ENCODE measurements at places on chromosomes 4 and X. TPM values are rescaled to one million over a fixed set of nuclear protein-coding genes. Genes with fewer than 3 reads are reported as not detected.
A peak's percentile ranks its signal among the peaks of the same experiment; 100 is the strongest.

DNA sequence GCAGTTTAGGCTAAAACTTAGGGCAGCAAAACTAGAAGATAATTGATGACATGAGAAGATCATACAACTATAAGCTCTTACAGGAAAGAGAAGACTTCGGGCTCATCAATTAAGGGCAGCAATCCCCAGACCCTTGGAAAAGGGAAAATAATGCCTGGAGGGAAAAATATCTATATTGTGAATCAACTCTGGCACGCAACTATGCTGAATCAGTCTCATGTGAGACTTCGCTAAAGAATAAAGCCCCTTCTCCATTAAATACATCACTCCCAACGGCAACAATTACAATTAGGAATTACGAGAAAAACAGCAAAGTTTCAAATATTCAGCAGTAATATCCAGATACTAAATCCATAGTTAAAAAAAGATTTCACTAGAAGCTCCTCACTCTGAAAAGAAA lies 2016.8 kb upstream of the IGFBP7 start:
- no peak overlapping the region for H3K4me3 ChIP-seq
- no peaks in the 10 kb centered on the region for H3K27me3 ChIP-seq
- H3K4me1 ChIP-seq: no peaks in the 10 kb centered on the region
- H3K36me3 ChIP-seq: no peaks in the 10 kb centered on the region
- H3K27ac ChIP-seq: no peak overlapping the region

- no peaks in the 10 kb centered on the region for H3K27me3 ChIP-seq
- peaks cover 86% of the 10 kb centered on the region for H3K4me1 ChIP-seq
- peaks cover 39% of the 10 kb centered on the region for H3K36me3 ChIP-seq
- H3K27ac ChIP-seq: peak overlapping the region; percentile 95
- peak overlapping the region; percentile 72 for H3K4me3 ChIP-seq
Observed at GRCh38 chr4:6180841-6181631, 19.3 kb downstream of the JAKMIP1 start.

DNA sequence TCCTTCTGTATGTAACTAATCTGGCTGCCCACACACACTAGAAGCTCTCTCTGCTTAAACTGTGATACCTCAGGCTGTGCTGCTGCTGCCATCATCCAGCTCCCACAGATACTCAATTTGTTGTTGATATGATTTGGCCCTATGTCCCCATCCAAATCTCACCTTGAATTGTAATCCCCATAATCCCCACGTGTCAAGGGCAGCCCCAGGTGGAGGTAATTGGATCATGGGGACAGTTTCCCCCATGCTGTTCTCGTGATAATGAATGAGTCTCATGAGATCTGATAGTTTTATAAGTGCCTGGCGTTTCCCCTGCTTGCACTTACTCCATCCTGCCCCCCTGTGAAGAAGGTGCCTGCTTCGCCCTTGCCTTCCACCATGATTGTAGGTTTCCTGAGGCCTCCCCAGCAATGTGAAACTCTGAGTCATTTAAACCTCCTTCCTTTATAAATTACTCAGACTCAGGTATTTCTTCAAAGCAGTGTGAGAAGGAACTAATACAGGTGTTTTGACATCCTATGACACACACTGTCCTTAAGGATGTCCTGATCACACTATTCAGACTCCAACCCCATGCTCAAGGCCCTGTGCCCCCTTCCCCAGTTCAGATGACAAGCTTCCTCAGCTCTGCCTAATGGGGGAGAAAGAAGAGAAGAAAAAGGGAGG lies 2.9 kb upstream of the ATOH1 start:
- H3K27ac ChIP-seq: no peak overlapping the region
- peaks cover 45% of the 10 kb centered on the region for H3K27me3 ChIP-seq
- DNase-seq: no peak
- peaks cover 9% of the 10 kb centered on the region for H3K4me1 ChIP-seq
- H3K36me3 ChIP-seq: no peaks in the 10 kb centered on the region
- no peak overlapping the region for H3K4me3 ChIP-seq

GRCh38 chrX:63735882-63736281 lies 49.1 kb downstream of the ARHGEF9 start:
- peaks cover 8% of the 10 kb centered on the region for H3K36me3 ChIP-seq
- no peaks in the 10 kb centered on the region for H3K27me3 ChIP-seq
- DNase-seq: no peak
- peaks cover 40% of the 10 kb centered on the region for H3K4me1 ChIP-seq

DNA sequence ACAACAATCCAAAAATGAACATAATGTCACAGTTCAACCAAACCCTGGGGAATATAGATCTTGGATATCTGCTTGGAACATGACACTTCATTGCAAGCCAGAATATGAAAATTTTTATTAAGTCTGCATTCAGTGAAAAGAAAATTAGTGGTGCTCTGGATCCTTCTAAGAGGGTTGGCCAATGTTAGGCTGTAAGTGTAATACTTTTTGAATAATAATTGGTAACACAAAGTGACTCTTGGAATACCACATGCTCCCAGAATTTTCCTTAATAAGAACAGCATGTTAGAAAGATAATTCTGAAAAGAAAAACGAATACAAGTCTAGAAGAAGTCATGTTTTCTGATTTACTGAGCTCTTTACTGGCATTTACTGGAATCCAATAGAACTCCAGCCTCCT lies 175.8 kb downstream of the RASL11B start:
- H3K27ac ChIP-seq: no peak overlapping the region
- peaks cover 9% of the 10 kb centered on the region for H3K36me3 ChIP-seq
- H3K4me3 ChIP-seq: no peak overlapping the region

Gene TMEM35A
- total RNA-seq: not detected

DNA sequence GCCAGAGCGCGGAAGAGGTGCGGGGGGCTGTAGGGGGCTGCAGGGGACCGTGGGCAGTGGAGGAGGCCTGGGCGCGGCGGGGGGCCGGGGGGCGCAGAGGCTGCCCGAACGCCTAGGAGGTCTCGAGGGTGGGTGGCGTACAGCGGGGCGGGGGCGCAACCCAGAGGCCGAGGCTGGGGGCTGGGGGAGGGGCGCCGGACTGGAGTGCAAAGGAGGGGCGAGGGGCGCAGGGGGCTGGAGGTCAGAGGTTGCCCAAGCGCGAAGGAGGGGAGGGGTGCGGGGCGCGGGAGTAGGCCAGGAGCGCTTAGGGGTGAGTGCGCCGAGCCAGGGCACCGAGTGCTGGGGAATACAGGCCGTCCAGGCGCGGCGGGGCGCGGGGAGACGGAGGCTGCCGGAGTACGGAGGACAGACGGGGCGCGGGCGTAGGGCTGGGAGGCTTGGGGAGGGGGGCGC lies 255 bp downstream of the GYG2 start:
- H3K27ac ChIP-seq: no peak overlapping the region
- no peak overlapping the region for H3K4me3 ChIP-seq
- H3K4me1 ChIP-seq: no peaks in the 10 kb centered on the region
- no peak for DNase-seq

Gene CCSER1
- not detected for total RNA-seq

Gene TXK
- 12.5 TPM for total RNA-seq

- no peaks in the 10 kb centered on the region for H3K27me3 ChIP-seq
- DNase-seq: no peak
- no peak overlapping the region for H3K4me3 ChIP-seq
- no peaks in the 10 kb centered on the region for H3K36me3 ChIP-seq
Observed at GRCh38 chr4:62360156-62360545, 1160.0 kb downstream of the ADGRL3 start.

Gene CT45A6
- not detected for total RNA-seq

Gene MAGEB10
- total RNA-seq: not detected

- H3K36me3 ChIP-seq: no peaks in the 10 kb centered on the region
- no peak overlapping the region for H3K27ac ChIP-seq
- no peak for DNase-seq
Observed at GRCh38 chr4:41102414-41103092, 111.8 kb downstream of the APBB2 start.

- H3K4me3 ChIP-seq: no peak overlapping the region
- no peaks in the 10 kb centered on the region for H3K4me1 ChIP-seq
- H3K27ac ChIP-seq: no peak overlapping the region
- DNase-seq: no peak
- no peaks in the 10 kb centered on the region for H3K36me3 ChIP-seq
- no peaks in the 10 kb centered on the region for H3K27me3 ChIP-seq
Observed at GRCh38 chr4:111334361-111334760, 711.5 kb upstream of the PITX2 start.

- DNase-seq: no peak
- no peaks in the 10 kb centered on the region for H3K4me1 ChIP-seq
- H3K27ac ChIP-seq: no peak overlapping the region
- H3K27me3 ChIP-seq: no peaks in the 10 kb centered on the region
- no peaks in the 10 kb centered on the region for H3K36me3 ChIP-seq
- H3K4me3 ChIP-seq: no peak overlapping the region
Observed at GRCh38 chr4:75007891-75008290, 75.0 kb downstream of the PARM1 start.

Gene ADAM29
- not detected for total RNA-seq

Gene MAGEA10
- not detected for total RNA-seq

- H3K4me1 ChIP-seq: no peaks in the 10 kb centered on the region
- no peaks in the 10 kb centered on the region for H3K36me3 ChIP-seq
- H3K4me3 ChIP-seq: no peak overlapping the region
- no peaks in the 10 kb centered on the region for H3K27me3 ChIP-seq
- no peak overlapping the region for H3K27ac ChIP-seq
Observed at GRCh38 chr4:158796370-158797140, 27.7 kb downstream of the FNIP2 start.

- DNase-seq: no peak
- no peak overlapping the region for H3K27ac ChIP-seq
- no peak overlapping the region for H3K4me3 ChIP-seq
- H3K36me3 ChIP-seq: peaks cover 9% of the 10 kb centered on the region
- no peaks in the 10 kb centered on the region for H3K27me3 ChIP-seq
- peaks cover 21% of the 10 kb centered on the region for H3K4me1 ChIP-seq
Observed at GRCh38 chrX:9518889-9519288, 54.0 kb downstream of the TBL1X start.

- no peaks in the 10 kb centered on the region for H3K27me3 ChIP-seq
- no peak for DNase-seq
- H3K27ac ChIP-seq: no peak overlapping the region
- no peaks in the 10 kb centered on the region for H3K4me1 ChIP-seq
- H3K36me3 ChIP-seq: no peaks in the 10 kb centered on the region
Observed at GRCh38 chr4:89398146-89398545, 90.5 kb upstream of the GPRIN3 start.

GRCh38 chrX:7109838-7110793 lies 37.4 kb upstream of the STS start:
- H3K4me1 ChIP-seq: peaks cover 23% of the 10 kb centered on the region
- DNase-seq: no peak
- peaks cover 1% of the 10 kb centered on the region for H3K36me3 ChIP-seq
- H3K27me3 ChIP-seq: no peaks in the 10 kb centered on the region
- H3K4me3 ChIP-seq: no peak overlapping the region
- peak overlapping the region; percentile 48 for H3K27ac ChIP-seq

DNA sequence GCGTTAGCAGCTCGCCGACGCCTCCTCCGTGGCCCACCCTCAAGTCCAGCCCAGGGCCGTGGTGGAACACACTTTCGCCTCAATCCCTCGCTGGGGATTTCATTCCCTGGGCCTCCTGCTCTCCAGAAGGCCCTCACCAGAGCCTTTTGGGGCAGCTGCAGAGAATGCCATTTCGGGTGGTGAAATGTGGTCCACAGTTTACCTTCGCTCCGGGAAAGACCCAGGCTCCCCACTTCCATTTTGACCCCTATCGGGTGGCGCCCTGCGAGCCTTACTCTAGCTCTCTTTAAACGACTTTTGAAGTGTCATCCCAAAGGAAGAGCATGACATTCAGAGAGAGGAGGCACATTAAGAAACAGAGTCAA lies 496 bp downstream of the SH2D1A start:
- peak overlapping the region; percentile 92 for H3K4me3 ChIP-seq
- H3K27me3 ChIP-seq: no peaks in the 10 kb centered on the region
- peak overlapping the region; percentile 97 for H3K27ac ChIP-seq

- peaks cover 1% of the 10 kb centered on the region for H3K27me3 ChIP-seq
- no peaks in the 10 kb centered on the region for H3K36me3 ChIP-seq
- no peak overlapping the region for H3K4me3 ChIP-seq
Observed at GRCh38 chr4:30948653-30949052, 228.5 kb downstream of the PCDH7 start.

Gene COL25A1
- not detected for total RNA-seq

- peaks cover 21% of the 10 kb centered on the region for H3K36me3 ChIP-seq
- H3K4me1 ChIP-seq: peaks cover 5% of the 10 kb centered on the region
- H3K4me3 ChIP-seq: no peak overlapping the region
- no peak overlapping the region for H3K27ac ChIP-seq
- DNase-seq: no peak
Observed at GRCh38 chr4:153375303-153375702, 30.8 kb downstream of the MND1 start.

GRCh38 chr4:43990963-43991362 lies 457.6 kb downstream of the KCTD8 start:
- H3K4me3 ChIP-seq: no peak overlapping the region
- no peak for DNase-seq
- no peaks in the 10 kb centered on the region for H3K27me3 ChIP-seq
- H3K36me3 ChIP-seq: no peaks in the 10 kb centered on the region
- no peaks in the 10 kb centered on the region for H3K4me1 ChIP-seq
- no peak overlapping the region for H3K27ac ChIP-seq

- no peak for DNase-seq
- H3K27ac ChIP-seq: no peak overlapping the region
- H3K4me1 ChIP-seq: no peaks in the 10 kb centered on the region
- H3K27me3 ChIP-seq: no peaks in the 10 kb centered on the region
- H3K36me3 ChIP-seq: no peaks in the 10 kb centered on the region
Observed at GRCh38 chr4:44616621-44617020, 34.8 kb downstream of the YIPF7 start.

Gene RIBC1
- total RNA-seq: 0.75 TPM

- H3K36me3 ChIP-seq: no peaks in the 10 kb centered on the region
- H3K27ac ChIP-seq: no peak overlapping the region
- DNase-seq: no peak
- H3K4me3 ChIP-seq: no peak overlapping the region
- H3K4me1 ChIP-seq: no peaks in the 10 kb centered on the region
Observed at GRCh38 chr4:82201805-82202641, 171.8 kb downstream of the HNRNPD start.

- no peak for DNase-seq
- H3K4me3 ChIP-seq: no peak overlapping the region
- no peaks in the 10 kb centered on the region for H3K4me1 ChIP-seq
- H3K27me3 ChIP-seq: no peaks in the 10 kb centered on the region
Observed at GRCh38 chrX:113770806-113771205, 813.1 kb upstream of the HTR2C start.

DNA sequence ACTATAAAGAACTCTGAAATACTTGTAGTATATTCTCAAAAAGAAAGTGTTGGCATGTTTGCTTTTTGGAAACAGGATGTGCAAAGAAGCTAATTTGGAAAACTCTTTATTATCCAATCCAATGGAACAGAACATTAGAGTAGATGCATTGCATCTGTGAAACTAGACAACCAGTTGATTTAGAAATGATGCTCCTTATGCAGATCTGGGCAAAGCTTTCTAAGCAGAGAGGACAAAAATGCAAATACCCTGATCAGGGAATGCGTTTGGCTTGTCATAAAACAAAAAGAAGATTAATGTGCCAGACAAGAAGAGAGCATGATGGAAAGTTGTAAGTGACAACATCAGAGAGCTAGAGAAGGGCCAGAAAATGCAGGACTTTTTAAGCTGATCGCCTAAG lies 142.3 kb downstream of the RCHY1 start:
- H3K36me3 ChIP-seq: no peaks in the 10 kb centered on the region
- no peaks in the 10 kb centered on the region for H3K27me3 ChIP-seq
- H3K27ac ChIP-seq: no peak overlapping the region
- no peaks in the 10 kb centered on the region for H3K4me1 ChIP-seq

- H3K27ac ChIP-seq: no peak overlapping the region
- H3K27me3 ChIP-seq: no peaks in the 10 kb centered on the region
- H3K36me3 ChIP-seq: no peaks in the 10 kb centered on the region
- no peak for DNase-seq
- no peak overlapping the region for H3K4me3 ChIP-seq
- H3K4me1 ChIP-seq: no peaks in the 10 kb centered on the region
Observed at GRCh38 chr4:90118527-90119195, 8.5 kb upstream of the CCSER1 start.

- no peak for DNase-seq
- no peaks in the 10 kb centered on the region for H3K27me3 ChIP-seq
- no peak overlapping the region for H3K4me3 ChIP-seq
- H3K4me1 ChIP-seq: no peaks in the 10 kb centered on the region
Observed at GRCh38 chr4:120007896-120008436, 58.7 kb downstream of the MAD2L1 start.

Gene XAGE1B
- total RNA-seq: not detected

Gene SHROOM4
- not detected for total RNA-seq
